EL (cell line): ENCODE measurements at places on chromosomes 1 and 21.

DNA sequence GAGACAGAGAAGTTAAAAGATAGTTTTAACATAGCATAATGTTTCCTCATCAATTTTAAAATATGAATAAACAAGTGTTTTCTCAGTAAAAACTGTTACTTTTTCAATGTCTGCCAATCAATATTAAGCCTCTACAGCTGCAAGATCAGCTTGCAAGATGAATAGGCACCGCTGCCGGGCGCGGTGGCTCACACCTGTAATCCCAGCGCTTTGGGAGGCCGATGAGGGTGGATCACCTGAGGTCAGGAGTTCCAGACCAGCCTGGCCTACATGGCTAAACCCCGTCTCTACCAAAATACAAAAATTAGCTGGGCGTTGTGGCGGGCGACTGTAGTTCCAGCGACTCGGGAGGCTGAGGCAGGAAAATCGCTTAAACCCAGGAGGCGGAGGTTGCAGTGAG lies 54.8 kb upstream of the SH3GLB1 start:
- DNase-seq = no peak

DNA sequence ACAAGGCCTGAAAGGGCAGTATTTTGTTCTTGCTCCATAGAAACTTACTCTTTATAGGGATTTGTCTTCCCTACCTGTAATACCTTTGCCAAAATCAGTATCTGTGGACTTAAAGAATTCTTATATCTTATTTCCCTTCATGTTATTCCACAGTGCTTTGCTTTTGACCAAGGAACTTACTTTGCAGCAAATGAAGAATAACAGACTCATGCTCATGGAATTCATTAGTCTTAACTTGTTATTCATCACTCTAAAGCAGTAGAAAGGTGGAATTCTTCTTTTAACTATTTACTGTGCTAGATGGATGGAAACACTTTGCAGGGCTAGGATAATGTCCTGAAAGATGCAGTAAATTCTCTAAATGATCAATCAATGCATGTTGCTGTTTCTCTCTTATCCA lies 45.9 kb downstream of the DUSP10 start:
- DNase-seq = peak; percentile 23

- peak; percentile 71 for DNase-seq
Observed at GRCh38 chr1:164576291-164577271, 17.6 kb downstream of the PBX1 start.

DNA sequence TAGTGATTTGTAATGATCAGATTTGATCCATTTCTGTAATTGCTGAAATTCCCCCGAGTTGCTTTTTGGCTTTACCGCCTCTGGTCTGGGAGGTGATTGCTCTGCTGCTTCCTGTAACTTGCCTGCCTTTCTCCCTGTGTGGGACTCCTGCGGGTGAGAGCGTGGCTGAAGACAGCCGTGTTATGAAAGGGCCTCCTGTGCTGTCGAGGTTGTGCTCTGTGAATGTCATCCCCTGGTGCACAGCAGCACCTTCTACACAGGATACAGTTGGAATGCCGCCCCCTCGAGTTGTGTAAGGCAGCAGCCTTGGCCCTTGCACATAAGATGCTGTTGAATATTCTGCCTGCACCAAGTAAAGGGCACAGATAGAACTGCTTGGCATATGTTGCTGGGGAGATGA lies 5.9 kb downstream of the SOD1 start:
- DNase-seq = peak; percentile 26

DNA sequence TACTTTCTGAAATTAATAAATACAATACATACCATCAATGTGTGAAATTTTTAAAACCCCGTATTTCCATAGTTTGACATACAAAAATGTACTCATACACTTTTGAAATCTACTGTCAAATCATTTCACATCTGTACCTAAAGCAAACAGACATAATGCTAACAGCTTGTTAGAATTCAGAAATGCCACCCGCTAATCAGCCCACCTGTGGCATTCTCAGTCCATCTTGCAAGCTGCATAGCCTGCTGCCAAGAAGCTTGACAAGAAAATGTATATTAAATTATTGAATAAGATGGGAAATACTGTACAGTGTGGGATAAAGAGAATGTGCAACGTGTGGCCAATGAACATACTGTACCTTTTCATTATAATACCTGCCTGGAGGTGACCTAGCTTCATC lies 55.1 kb downstream of the ZBTB18 start:
- DNase-seq = no peak

DNA sequence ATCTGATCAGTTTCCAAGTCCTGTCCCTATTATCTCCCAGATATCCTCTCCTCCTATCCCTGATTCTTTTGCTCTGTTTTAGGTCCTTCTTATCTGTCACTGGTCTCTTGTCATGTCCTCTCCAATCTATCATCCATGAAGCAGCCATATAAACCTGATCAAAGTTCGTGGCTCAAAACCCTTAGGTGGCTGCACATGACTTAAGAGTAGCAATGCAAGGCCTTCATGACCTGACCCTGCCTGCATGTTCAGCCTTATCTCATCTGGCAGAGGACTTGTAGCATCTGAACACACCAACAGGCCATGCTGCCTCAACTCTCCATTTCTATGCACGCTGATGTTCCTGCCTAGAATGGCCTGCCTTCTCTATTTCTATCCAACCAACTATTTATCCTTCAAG lies 65.2 kb downstream of the NOS1AP start:
- DNase-seq = no peak

GRCh38 chr1:12619792-12620487 lies 1.9 kb upstream of the DHRS3 start:
- DNase-seq = peak; percentile 85

GRCh38 chr1:246146804-246147523 lies 360.1 kb downstream of the SMYD3 start:
- no peak for DNase-seq

GRCh38 chr1:29383746-29384371 lies 147.5 kb downstream of the PTPRU start:
- peak; percentile 72 for DNase-seq

- peak; percentile 20 for DNase-seq
Observed at GRCh38 chr1:25369241-25369640, 31.1 kb downstream of the TMEM50A start.

DNA sequence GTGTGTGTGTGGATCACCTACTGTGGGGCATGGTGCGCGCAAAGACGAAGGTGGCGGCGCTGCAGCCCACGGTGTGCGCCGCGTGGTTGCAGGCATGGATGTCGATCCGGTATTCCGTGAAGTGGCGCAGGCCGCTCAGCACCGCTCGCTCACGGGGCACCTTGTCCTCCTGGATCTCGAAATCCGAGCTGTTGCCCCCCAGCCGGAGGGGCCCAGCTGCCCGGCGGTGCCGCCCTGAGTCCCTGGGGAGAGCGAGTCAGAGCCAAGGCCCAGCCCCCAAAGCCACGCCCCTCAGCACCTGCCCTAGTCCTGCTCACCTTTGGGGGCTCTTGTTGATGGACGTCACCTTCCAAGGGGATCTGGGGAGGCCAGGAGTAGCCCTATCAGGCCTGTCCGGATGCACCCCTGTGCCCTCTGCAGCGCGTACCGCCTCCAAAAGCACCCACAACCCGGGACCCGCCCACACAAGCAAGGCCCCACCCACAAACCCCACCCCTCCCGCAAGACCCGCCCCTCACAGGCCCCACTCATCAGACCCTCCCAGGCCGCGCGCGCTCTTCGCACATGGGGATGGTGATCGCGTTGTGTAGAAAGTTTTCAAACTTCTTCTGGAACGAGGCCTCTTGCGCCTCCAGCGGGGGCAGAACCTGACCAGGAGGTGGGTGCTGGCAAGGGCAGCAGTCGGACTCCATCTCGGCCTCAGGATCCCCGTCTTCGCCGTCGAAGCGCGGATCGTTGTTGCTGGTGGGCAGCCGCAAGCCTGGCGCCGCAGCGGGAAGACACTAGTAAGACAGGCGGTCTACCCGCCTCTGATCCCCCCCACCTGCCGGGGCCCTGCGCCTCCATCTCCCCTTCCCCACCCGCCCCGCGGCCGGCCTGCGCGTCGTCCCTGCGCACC lies 13.6 kb downstream of the INSRR start:
- no peak for DNase-seq

DNA sequence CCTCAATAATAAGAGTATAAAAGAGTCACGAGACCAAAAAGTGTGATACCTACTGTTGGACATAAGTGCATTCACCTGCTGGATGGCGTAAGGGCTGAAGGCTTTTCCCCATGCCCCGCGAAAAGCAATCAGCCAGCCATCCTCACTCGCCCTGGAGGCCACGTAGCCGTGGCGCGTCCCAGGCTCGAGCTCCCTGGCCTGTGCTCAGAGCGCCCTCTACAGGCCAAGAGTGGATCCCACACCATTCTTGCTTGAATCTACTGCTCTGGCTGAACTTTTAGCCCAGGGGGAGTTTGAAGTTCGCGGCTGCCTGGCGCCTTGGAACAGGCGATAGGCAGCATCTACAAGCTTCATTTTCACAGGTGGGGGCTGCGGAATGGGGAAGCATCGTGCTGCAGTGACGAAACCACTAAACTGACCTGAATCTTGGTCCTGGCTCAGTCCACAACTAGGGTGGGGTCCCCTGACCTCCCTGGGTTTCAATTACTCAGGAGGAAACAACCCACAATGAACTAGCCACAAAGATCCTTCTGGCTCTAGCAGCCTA lies 70.3 kb upstream of the SERBP1 start:
- DNase-seq = peak; percentile 87

DNA sequence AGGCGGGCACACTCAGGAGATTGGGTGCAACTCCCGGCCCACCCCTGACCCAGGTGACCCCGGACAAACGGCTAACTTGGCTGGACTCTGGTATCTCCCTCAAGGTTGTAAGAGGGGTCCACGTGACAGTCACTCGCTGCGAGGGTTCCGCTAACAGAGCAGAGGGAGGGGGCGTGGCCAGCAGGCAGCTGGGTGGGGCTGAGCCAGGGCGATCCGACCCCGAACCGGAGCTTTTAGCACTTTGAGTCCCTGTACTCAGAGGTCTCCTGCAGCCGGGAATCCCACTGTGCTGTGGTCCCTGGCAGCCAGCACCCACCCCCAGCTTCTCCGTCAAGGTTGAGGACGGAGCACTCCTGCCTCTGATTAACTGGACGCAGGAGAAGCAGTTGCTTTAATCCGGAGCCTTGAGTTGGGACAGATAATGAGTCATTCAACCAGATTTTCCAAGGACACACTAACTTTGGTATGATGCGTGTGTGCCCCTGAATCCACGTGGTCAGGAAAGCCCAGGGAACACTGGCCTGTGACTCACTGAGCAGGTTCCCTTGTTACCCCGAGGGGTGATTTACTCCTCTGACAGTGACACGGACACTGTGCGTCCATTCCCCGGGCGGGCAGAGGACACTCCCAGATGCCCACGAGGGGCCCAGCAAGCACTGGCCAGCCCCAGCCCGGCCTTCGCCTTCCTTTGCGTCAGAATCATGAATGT lies 16.8 kb downstream of the TRPM2 start:
- DNase-seq = peak; percentile 60
